ENCODE measurements at places on chromosomes 7 and 10.

DNA sequence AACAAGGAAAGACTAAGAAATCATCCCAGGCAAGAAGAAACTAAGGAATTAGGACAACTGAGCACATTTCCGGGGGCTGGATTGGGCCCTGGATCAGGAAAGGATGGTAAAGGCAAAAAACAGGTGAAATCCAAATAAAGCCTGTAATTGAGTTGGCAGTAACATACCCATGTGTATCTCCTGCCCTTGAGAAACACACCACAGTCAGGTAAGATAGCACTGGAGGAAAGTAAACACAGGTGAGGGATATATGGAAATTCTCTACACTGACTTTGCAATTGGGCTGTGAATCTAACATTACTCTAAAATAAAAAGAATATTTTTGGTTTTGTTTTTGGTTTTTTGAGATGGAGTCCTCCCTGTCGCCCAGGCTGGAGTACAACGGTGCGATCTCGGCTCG lies 140.2 kb upstream of the FRMD4A start:
- DNase-seq = no peak

GRCh38 chr7:94436018-94436604 lies 41.4 kb downstream of the COL1A2 start:
- DNase-seq = peak; percentile 53

GRCh38 chr10:131737543-131738395 lies 163.0 kb upstream of the PPP2R2D start:
- DNase-seq = no peak

DNA sequence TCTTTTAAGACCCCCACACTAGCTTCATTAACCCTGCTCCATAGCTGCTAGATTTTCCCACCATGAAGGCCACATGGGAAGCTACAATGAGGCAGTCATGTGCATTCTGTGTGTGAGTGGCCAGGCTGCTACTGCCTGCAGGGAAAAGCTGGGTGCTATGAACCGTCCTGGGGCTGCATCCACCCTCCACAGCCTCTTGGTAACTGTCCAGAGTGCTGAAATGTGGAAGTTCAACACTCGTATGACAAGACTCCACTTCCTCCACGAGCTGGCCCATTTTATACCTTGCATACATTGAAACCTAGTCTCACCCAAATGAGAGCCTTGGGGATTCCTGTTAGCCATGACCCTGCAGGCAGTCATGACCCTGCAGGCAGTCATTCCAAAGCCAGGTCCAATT lies 59.4 kb downstream of the CUZD1 start:
- peak; percentile 0 for DNase-seq

- no peak for DNase-seq
Observed at GRCh38 chr7:3846738-3847137, 545.7 kb downstream of the SDK1 start.

- DNase-seq = no peak
Observed at GRCh38 chr7:55574051-55574717, 1.9 kb upstream of the VOPP1 start.

- DNase-seq = peak; percentile 53
Observed at GRCh38 chr7:6317797-6318438, 45.5 kb upstream of the CYTH3 start.

DNA sequence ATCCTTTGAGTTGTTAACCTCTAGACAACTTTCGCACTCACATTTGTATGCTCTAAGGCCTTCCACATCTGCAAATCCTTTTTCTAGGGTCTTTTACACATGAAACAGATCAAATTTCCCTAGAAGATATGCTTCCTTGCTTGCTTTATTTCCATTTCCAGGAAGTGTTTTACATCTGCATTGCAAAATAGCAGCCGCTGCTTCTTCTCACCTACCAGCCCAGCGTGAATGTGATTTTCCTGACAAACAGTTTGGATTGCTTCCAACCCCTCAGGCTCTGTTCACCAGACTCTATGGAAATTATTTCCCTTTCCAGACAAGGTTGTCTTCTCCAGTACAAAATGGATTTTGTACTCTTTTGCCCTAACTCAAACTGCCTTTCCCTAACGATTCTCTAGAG lies 50.9 kb upstream of the PAPSS2 start:
- DNase-seq = no peak

GRCh38 chr7:78151229-78151628 lies 352.7 kb downstream of the PHTF2 start:
- DNase-seq = peak; percentile 96

- DNase-seq = no peak
Observed at GRCh38 chr7:130268463-130269317, 2.0 kb downstream of the CPA2 start.

DNA sequence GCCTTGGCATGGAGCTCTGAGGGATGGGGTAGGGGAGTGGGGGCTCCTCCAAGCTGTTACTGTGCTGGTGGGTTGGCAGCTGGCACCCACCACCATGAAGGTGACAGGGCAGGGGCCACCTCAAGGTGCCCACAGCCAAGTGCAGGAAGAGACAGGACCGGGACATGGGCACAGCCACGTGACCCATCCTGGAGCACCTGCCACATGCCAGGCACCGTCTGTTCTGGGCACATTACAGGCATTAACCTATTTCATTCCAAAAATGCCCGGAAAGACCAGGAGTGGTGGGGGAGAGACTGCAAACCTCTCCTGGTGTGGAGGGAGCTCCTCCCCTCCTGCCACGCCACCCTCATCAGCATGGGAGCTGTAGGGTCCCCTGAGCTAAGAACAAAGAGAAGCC lies 56.7 kb downstream of the CAMK2B start:
- no peak for DNase-seq

GRCh38 chr10:31090894-31091607 lies 59.4 kb upstream of the ZNF438 start:
- DNase-seq = no peak

GRCh38 chr7:154871507-154871906 lies 131.4 kb downstream of the PAXIP1 start:
- DNase-seq = no peak

DNA sequence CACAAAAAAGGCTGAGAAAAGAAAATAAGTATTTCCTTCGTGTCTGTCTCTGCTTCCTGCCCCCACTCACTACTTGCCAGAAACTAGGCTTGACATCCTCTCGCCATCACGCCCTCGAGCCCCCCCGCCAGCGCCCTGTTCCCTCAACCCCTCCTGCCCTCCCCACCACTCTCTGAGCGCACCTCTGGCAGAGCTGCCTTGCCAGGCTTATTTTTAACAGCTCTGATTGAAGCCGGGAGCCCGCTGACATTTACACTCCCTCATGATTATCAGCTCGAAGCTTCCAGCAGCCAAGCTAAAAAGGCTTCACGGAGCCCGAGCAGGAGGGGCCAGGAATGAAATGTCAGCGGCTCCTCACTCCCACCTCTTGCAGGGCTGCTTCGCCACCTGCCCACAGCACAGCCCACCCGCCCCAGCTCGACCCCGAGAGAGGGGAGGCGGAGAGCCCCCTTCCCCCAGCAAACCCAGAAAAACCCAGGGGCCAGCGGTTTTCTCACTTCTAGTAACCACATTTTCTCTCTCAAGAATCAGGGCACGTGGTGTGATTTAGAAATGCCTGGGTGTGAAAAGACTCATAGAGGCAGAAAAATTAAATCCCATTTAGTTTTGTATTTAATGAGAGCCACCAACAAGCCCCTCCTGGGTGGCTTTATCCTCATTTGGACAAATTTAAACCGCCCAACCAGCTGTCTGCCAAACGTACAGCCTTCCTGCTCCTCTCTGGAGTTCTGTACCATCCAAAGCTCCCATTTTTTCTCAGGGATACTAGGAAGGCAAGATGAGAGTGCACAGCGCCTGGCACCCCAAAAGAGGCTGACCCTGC lies 89.3 kb downstream of the SLIT1 start:
- no peak for DNase-seq

- DNase-seq = no peak
Observed at GRCh38 chr10:4784667-4785333, 41.2 kb upstream of the AKR1E2 start.

GRCh38 chr7:124379296-124379695 lies 346.4 kb upstream of the TMEM229A start:
- DNase-seq = no peak

- no peak for DNase-seq
Observed at GRCh38 chr10:117736655-117737054, 194.1 kb downstream of the EMX2 start.

GRCh38 chr7:95592570-95592969 lies 3.7 kb downstream of the PDK4 start:
- no peak for DNase-seq

DNA sequence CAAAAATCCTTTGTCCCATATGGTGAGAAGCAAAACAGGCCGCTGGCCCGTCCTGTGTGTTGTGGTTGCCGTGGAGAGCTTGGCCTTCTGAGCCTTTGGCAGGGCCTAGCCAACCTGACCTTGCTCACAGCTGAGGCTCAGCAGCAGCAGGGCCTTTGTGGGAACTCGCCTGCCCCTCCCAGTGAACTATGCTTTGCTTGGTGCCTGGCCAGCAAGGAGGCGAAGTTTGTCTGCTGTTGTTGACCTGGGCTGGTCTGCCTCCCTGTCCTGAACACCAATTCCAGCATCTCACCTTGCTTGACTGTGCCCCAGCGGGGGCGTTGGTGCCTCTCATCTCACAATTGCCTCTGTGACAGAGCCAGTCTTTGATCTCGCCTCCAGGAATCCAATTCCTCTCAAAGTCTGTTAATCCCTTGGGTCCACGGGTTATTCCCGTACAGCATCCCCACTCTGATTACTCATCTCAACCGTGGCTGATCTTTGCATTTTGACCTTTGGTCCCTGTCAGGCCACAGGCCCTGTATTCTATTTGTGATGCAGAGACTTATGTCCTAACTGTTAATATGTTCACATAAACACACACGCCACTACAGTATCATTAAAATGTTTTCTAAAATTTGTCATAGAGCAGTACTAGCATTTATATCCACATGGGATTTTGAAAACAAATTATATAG lies 22.6 kb downstream of the EPDR1 start:
- no peak for DNase-seq

GRCh38 chr10:16816830-16817124 lies 447 bp downstream of the RSU1 start:
- no peak for DNase-seq

DNA sequence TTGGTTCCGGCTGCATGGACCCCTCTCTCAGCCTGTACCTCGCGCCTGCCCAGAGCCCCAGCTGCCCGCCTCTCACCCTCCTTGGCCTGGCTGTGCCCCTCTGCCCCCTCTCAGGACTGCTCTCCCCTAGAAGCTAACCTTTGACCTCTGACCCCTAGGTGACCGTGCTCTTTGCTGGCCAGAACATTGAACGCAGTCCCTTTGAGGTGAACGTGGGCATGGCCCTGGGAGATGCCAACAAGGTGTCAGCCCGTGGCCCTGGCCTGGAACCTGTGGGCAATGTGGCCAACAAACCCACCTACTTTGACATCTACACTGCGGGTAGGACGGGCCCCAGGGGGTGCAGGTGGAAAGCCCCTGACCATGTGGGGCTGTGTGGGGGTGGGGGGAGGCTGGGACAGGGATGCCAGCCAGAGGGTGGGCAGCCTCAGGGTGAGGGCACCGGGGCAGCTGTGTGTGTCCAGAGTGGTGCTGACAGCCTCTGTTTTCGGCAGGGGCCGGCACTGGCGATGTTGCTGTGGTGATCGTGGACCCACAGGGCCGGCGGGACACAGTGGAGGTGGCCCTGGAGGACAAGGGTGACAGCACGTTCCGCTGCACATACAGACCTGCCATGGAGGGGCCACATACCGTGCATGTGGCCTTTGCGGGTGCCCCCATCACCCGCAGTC lies 8.0 kb downstream of the FLNC start:
- DNase-seq = no peak

GRCh38 chr7:16051561-16052255 lies 365.2 kb upstream of the MEOX2 start:
- no peak for DNase-seq

DNA sequence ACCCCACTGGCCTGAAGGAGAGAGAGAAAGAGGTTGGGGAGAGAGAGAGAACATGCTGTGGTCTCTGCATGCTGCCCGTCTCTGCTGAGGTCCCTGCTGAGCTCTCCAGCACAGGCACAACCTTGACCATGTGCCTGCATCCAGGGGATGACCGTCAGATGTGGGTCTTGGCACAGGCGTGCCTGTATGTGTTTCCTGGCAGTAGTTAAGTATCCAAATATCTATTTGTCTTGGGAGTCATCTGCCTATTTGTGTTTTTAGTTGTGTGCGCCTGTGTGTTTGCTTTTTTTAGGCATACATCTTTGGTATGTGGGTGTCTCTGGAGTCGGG lies 1.9 kb upstream of the UNC5B start:
- DNase-seq = no peak

DNA sequence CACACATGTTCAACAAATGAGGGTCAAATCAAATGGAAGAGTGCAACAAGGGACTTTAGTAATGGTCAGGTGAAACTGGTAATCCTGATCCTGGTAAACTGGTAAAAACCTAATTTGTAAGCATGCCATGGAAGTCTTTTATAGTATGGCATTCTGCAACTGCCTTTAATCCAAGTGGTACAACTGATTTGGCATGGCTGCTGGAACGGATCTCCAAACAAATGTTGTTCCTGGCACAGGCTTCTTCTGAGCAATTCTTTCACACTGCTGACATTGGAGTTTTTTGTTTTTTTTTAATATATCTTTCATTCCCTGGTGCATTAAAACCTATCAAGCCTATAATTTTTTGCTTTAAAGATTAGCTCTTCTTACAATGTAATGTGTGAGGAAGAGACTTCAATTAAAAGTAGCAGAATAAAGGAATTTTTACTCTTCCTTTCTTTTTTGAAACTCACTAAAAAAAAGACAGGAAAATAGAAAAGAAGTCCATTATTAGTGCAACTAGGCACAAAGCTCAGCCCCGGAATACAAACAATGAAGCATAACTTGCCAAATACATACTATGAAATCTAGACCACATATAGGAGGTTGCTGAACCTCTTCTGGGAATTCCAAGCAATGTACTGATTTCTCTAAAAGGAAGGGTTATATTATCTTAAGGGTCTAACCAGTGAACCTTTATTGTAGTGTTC lies 79.3 kb upstream of the OIT3 start:
- DNase-seq = no peak

DNA sequence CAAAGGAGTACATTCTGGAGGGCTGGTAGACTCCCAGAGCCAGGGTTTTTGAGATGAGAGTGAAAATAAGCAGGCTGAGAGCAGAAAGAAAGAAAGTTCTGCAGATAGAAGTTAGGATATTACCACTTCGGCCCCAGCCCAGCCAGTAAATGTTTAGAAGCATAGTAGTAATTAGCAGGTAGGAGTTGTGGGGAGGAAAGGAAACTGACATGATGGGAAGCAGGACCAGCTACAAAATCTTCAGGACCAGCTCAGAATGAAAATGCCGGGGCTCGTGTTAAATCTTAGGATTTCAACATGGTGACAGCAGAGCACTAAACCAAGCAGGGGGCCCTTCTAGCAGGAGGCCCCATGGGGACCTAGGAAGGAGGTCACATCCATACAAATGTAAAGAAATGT lies 28.7 kb downstream of the PRSS2 start:
- DNase-seq = no peak

GRCh38 chr10:44042075-44042770 lies 342.7 kb downstream of the CXCL12 start:
- DNase-seq = no peak

DNA sequence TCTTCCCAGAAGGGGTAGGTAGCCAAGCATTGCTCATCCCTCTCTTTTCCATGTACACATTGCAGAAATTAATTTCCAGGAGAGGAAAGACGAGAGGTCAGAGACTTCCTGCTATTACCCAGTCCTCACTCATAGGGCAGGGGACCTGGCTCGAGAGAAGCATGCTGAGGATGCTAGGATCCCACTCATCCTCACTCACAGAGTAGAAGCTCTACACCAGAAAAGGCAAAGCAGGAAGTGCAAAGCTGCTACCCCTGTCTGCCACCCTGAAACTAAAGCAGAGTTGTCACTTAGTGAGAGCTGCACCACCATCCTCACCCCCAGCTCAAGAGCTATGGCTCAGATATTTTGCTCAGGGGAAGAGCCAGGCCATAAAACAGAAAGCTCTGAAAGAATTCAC lies 9.9 kb downstream of the OR9A2 start:
- no peak for DNase-seq
